GM06990 (cell line): ENCODE measurements at places on chromosomes 1 and 21.

DNA sequence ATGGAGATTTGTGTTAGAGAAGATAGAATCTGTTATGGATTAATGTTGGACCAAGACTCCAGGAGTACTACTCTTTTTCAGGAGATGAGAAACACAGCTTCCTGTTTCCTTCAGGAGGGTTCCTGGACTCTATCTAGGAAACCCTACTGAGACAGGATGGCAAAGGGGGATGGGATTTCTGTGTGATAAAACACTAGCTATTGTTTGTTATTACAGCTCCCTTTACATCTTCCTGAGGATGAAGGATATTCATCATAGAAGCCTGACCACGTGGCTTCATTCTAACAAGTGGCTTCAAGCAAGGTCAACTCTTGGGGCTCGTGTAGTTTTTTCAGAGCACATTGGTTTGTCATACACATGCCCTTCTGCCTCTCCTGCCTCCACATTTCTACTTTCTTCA, 33.3 kb downstream of the RGL1 start:
- no peak for DNase-seq

DNA sequence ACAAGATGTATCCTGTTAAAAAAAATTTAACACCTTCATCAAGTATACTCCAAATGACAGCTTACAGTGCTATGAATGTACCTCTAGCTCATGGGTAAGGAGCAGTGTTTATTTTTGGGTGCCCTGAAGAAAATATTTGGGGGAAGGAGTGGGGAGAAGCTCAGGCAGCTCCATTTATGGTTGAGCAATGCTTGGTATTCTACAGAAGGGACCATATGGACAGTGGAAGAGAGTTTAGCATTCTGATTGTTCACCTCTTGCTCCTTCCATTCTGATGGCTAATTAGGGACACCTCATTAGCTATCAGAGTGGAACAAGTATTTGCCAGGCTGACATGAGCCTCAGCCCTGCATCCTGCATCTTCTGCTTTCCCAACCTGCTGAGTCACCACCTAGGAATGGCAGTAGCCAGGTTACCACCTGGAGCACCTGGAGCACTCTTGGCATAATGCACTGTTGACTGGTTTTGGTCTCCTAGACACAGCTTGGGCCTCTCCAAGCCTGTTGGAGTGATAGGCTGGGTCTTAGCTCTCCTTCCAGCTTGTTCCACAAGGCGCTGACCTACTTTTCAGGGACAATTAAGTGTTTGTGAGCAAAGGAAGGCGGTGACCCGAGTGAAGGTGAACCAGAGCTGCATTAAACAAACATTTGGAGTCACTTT, 62.0 kb upstream of the MACF1 start:
- no peak for DNase-seq

DNA sequence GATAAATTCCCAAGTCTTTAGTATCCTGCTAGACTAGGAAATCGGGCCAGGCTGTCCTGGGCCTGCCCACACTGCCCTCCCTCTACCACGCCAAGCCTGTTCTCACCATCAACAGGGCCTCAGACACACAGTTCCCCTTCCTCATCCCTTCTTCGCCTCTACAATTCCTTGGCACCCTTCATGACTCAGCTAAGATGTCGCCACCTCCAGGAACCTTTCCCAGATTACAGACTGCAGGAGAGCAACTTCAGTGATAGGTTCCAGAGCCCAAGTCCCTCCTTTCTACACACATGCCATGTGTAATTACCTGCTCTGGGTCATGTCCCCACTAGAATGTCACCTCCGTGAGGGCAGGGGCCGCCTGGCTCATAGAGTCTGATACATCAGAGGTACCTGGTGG, 3.3 kb downstream of the RIMS3 start:
- DNase-seq = no peak

GRCh38 chr1:211621447-211622198, 42.7 kb upstream of the SLC30A1 start:
- DNase-seq = no peak

DNA sequence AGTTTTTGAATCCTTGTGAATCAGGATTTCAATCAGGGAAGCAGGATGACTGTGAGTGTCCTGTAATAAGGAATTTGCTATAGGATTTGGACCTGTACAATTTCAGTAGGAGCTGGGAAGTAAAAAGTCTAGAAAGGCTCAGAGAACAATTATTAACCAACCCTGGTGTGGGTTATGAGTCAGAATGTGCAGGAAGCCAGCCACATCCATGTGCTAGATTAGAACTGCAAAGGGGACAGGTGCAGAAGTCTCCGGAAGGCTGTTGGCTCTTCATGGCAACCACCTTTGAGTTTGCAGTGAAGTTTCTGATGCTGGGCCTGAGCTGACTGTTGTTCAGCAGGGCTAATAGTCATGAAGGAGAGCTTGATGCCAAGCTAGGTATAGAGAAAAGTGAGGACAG, 70.7 kb downstream of the SPATA46 start:
- DNase-seq = no peak

- DNase-seq = no peak
Observed at GRCh38 chr1:5345556-5345955, 646.7 kb downstream of the NPHP4 start.

- no peak for DNase-seq
Observed at GRCh38 chr1:22461678-22462527, 10.3 kb downstream of the ZBTB40 start.
